ENCODE measurements at places on chromosomes 5 and 9. TPM values are rescaled to one million over a fixed set of nuclear protein-coding genes. Genes with fewer than 3 reads are reported as not detected.

GRCh38 chr9:101791938-101792337 is 53.5 kb upstream of the GRIN3A start:
- peak; percentile 31 for DNase-seq
- no peaks in the 10 kb centered on the region for H3K36me3 ChIP-seq
- no peaks in the 10 kb centered on the region for H3K27me3 ChIP-seq

- DNase-seq: no peak
- no peaks in the 10 kb centered on the region for H3K36me3 ChIP-seq
- H3K4me3 ChIP-seq: no peak overlapping the region
- H3K27ac ChIP-seq: no peak overlapping the region
- H3K4me1 ChIP-seq: no peaks in the 10 kb centered on the region
- no peaks in the 10 kb centered on the region for H3K27me3 ChIP-seq
Observed at GRCh38 chr5:4909086-4909485, 231.0 kb upstream of the ADAMTS16 start.

DNA sequence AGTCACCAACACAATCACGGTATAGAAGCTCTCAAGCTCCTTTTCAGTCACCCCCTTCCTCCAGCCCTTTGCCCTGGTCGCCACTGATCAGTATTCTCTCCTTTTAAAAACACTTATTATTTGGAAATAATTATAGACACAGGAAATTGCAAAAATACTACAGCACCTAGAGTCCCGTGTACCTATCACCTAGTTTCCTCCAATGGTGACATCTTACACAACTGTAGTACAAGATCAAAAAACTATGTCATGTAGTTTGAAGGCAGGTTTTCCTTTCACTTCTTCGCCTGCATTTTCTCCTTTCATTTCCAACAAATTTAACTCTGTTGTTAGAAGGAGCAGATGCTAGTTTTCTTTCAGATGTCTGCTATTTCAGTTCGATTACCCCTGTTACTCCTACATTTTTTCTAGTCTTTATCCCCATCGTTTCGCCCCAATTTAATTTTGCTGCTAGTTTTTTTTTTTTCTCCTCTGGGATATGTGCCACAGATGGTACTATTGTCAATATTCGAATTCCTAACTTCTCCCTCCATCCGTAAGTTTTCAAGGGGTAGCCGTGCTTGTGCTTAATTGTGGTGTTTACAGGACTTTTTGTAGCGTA is 612 bp upstream of the ATG10 start:
- peak overlapping the region; percentile 95 for H3K27ac ChIP-seq
- H3K36me3 ChIP-seq: no peaks in the 10 kb centered on the region
- H3K4me3 ChIP-seq: peak overlapping the region; percentile 86

Gene C9orf50
- not detected for total RNA-seq

Gene IQGAP2
- total RNA-seq: 83.3 TPM

DNA sequence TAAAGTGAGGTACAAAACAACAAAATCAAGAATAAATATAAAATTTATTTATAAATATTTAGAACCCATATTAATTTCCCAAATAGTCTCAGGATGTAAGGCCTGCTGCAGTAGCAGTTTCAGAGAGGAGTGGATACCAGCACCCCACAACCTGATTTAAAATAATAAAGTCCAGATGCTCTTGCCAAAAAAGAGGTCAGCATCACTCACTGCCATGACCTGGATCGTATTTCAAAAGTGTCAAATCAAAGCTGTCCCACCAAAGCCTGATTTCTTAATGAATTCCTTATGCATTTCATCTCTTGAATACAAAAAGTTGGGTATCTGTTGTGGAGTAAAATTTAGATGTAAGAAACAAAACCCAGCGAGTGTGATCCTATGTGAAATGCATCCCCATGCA is 58.0 kb upstream of the ROR2 start:
- no peak overlapping the region for H3K27ac ChIP-seq
- no peaks in the 10 kb centered on the region for H3K4me1 ChIP-seq
- no peak overlapping the region for H3K4me3 ChIP-seq
- peaks cover 2% of the 10 kb centered on the region for H3K27me3 ChIP-seq
- H3K36me3 ChIP-seq: no peaks in the 10 kb centered on the region

DNA sequence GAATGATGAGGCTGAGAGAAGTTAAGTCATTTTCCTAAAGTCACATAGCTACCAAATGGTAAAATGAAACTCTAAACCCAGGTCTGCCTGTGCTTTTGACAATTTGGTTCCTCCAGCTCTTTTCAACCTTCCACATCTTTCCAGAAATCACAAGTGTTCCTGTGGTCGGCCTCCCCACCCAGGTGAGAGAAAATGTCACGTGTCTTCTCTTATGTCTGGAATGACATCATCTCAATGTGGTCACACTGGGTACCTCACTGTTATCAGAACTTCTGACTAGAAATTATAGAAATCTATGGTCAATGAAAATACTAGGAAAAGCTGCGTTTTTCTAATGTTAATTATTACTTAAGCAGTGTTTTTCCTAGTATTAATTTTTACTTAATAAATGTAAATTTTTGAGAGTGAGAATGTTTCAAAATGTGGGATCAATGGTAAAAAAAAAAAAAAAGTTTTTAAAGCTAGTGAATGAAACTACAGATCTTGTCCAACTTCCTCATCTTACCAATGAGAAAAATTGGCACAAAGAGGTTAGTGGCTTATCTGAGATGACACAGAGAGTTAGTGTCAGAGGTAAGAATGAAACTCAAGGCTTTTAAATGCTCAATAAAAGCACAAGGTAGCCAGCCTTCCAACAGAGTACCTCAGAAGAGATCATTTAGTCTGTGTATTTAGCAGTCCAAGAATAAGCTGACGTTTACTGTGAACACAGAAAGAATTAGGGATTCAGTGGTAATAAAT is 228.7 kb upstream of the NR4A3 start:
- H3K4me3 ChIP-seq: no peak overlapping the region
- no peaks in the 10 kb centered on the region for H3K4me1 ChIP-seq
- H3K36me3 ChIP-seq: no peaks in the 10 kb centered on the region
- peaks cover 1% of the 10 kb centered on the region for H3K27me3 ChIP-seq
- no peak overlapping the region for H3K27ac ChIP-seq

GRCh38 chr5:14143841-14144585 is 871 bp downstream of the TRIO start:
- DNase-seq: no peak
- peaks cover 38% of the 10 kb centered on the region for H3K4me1 ChIP-seq
- no peaks in the 10 kb centered on the region for H3K36me3 ChIP-seq
- peak overlapping the region; percentile 70 for H3K27ac ChIP-seq

GRCh38 chr5:145446412-145446811 is 388.7 kb downstream of the PRELID2 start:
- no peaks in the 10 kb centered on the region for H3K36me3 ChIP-seq
- no peaks in the 10 kb centered on the region for H3K4me1 ChIP-seq
- H3K27me3 ChIP-seq: no peaks in the 10 kb centered on the region
- H3K4me3 ChIP-seq: no peak overlapping the region
- DNase-seq: no peak
- H3K27ac ChIP-seq: no peak overlapping the region

- H3K4me3 ChIP-seq: no peak overlapping the region
- H3K36me3 ChIP-seq: no peaks in the 10 kb centered on the region
- H3K27ac ChIP-seq: no peak overlapping the region
Observed at GRCh38 chr5:132054031-132054696, 6.3 kb upstream of the IL3 start.

Gene FREM1
- 33.6 TPM for total RNA-seq

GRCh38 chr5:5700549-5700948 is 278.1 kb downstream of the ICE1 start:
- no peaks in the 10 kb centered on the region for H3K36me3 ChIP-seq
- H3K27ac ChIP-seq: no peak overlapping the region
- H3K27me3 ChIP-seq: peaks cover 5% of the 10 kb centered on the region
- peaks cover 5% of the 10 kb centered on the region for H3K4me1 ChIP-seq
- DNase-seq: no peak
- no peak overlapping the region for H3K4me3 ChIP-seq

Data from HepG2 (cell line).